ENCODE measurements at places on chromosomes 1 and 21.
A peak's percentile ranks its signal among the peaks of the same experiment; 100 is the strongest.

DNA sequence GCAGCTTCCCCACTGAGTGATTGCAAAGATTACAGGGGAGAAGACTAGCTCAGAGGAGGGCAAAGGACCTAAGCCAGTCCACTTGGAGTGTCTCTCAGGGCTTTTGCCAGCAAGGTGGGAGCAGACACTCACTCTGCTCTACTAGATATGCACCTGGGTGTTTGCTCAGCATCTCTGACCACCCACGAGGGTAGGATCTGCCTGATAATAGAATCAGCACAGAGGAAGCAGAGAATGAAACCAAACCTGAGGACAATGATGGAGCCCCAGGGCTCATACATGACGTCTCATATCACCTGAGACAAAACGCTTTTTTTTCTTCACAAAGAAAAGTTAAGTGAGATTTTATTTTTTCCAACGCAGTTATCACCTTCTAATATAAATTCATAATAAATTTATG is 79.4 kb downstream of the RRAGC start:
- no peak for DNase-seq

DNA sequence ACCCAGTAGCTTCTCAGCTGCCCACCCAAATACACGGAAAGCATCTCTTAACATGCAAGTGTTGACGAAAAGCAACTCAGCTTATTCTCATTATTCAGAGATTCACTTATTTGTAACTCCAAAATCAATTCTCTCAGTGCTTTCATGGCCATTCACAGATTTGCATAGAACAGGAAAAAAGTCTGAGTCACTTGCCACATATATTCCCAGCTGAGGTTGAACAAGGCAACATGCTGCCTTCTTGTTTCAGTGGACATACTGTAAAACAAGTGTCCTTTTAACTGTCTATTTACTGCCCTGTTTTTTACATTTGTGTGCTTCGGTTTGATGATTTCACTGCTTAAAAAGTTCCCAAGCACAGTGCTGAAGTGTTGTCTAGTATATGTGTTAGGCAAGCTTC is 273.0 kb downstream of the LTN1 start:
- no peak for DNase-seq

- no peak for DNase-seq
These were observed 560.8 kb downstream of the NEGR1 start for GRCh38 chr1:71721532-71721931.

- no peak for DNase-seq
These were observed 100.8 kb upstream of the DNAH14 start for GRCh38 chr1:224828691-224829090.

- no peak for DNase-seq
These were observed 416.3 kb upstream of the ESRRG start for GRCh38 chr1:217139513-217139912.

DNA sequence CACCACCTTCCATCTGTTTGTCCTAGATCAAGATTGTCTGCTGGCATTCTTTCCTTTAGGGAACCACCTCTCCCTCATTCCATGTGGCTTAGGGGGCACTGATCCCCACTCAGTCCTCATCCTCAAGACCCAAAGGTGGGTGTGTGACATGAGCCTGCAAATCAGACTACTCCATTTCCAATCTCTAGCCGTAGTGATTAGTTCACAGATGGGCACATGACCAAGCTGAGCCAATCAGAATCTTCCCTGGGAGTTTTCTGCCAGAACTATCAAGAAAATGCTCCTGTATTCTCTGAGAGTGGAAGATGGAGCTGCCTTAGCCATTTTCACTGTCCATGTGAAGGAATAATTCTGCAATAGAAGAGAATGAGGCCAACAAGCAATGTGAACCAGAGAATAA is 19.3 kb upstream of the PTPRF start:
- DNase-seq, result no peak

GRCh38 chr1:228416217-228416933 is at the start of gene TRIM17:
TSS of gene TRIM17 (minus strand) at chr1:228416861. CDS start at chr1:228415072, 1,789 bp downstream.
- peak; percentile 21 for DNase-seq

- no peak for DNase-seq
These were observed 5.2 kb upstream of the RGS13 start for GRCh38 chr1:192630521-192631287.

DNA sequence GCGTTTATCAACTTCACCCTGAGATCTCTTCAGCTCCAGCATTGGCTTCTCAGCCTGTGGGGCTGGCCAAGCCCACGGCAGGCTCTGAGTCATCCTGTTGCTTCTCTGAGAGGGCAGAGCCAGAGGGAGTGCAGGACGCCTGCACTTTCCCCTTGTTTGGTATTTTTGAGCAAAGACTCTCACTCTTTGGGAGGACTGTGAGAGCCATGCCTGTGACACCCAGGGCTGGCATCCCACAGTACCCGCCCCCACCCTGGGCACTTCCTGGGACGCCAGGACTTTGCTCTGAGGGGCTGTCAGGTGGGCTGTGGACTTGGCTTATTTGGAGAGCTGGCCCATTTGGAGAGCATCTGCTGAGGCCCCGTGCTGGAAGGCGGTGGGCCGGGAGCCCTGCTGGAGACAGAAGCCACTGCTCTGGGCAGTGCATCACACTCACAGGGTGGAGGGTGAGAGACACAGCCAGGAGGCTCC is 37.4 kb downstream of the VANGL1 start:
- DNase-seq, result no peak

DNA sequence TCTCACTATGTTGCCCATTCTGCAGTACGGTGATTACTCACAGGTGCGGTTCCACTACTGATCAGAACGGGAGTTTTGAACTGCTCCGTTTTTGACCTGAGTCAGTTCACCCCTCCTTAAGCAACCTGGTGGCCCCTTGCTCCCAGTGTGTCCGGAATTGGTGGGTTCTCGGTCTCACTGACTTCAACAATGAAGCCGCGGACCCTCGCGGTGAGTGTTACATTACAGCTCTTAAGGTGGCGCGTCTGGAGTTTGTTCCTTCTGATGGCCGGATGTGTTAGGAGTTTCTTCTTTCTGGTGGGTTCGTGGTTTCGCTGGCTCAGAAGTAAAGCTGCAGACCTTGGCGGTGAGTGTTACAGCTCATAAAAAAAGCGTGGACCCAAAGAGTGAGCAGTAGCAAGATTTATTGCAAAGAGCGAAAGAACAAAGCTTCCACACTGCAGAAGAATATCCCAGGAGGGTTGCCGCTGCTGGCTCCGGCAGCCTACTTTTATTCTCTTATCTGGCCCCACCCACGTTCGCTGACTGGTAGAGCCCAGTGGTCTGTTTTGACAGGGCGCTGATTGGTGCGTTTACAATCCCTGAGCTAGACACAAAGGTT is 17.6 kb upstream of the PARP1 start:
- peak; percentile 11 for DNase-seq

GRCh38 chr1:173042806-173043205 is 7.9 kb downstream of the TNFSF18 start:
- no peak for DNase-seq

DNA sequence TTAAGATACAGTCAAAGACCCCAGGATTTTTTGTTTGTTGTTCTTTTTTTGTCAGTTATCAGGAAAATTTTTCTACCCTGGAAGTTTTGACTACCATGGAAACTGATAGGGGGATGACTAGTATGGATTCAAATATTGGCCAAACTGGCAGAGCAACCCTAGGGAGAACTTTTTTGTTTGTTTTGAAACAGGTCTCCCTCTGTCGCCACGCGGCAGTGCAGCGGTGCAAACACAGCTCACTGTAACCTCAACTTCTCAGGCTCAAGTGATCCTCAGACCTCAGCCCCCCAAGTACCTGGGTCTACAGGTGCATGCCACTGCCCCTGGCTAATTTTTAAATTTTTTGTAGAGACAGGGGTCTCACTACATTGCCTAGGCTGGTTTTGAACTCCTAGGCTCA is 46.6 kb downstream of the TOR3A start:
- DNase-seq, result no peak

DNA sequence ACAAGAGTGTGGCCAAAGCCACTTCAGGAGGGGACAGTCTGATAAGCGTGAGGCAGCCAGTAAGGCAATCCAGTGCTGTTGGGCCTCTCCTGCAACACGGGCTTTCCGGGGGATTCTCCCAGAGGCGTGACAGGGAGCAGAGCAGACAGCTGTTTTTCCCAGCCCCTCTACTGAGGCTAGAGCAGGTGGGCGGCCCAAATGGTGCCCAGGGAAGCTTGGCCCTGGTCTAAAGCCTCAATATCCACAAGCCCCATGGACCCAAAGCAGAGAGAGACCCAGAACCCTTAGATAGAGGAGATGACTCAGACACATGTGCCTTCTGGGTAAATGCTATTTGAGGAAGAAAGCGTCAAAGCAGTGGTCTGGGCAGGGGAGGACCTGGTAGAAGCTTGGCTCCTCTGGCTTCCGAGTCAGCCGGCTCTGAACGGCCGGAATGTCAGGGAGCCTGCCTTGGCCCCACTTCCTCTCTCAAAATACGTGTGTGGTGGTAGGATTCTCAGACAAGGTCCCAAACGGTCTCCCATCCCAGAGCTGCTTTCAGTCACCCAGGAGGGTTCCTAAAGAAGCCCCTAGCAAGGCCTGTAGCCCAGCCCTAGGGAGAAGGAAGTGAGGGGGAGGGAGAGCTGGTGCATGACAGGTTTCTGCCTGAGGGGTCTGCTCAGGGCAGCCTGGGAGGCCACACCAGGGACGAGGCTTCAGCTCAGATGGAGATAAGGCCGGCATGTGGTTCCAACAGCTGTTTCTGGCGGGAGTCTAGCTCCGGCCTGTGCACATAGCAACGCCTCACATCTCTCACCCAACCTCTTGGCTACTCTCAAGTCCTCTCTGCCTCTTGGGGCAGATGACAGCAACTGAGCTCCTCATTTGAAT is 28.8 kb downstream of the PIK3C2B start:
- no peak for DNase-seq

- no peak for DNase-seq
These were observed 91.8 kb upstream of the GJB5 start for GRCh38 chr1:34663031-34663430.

DNA sequence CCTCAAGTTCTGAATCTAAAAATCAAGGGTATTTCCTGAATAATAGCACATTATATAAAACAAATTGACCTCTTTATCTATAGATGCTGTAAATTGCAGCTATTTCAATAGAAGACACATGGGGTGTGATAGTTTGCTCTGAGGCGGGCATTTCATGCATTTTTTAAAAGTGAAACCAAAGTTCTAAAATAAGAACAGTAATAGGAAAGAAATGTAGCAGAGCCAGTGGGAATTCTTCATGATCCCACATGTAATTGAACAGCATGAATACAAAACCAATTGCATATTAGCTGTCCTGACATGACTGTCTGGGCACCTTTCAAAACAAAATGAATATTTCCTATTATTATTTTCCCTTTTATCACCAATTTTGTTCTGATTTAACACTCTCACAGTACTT is 85.0 kb downstream of the RGS21 start:
- DNase-seq, result no peak

DNA sequence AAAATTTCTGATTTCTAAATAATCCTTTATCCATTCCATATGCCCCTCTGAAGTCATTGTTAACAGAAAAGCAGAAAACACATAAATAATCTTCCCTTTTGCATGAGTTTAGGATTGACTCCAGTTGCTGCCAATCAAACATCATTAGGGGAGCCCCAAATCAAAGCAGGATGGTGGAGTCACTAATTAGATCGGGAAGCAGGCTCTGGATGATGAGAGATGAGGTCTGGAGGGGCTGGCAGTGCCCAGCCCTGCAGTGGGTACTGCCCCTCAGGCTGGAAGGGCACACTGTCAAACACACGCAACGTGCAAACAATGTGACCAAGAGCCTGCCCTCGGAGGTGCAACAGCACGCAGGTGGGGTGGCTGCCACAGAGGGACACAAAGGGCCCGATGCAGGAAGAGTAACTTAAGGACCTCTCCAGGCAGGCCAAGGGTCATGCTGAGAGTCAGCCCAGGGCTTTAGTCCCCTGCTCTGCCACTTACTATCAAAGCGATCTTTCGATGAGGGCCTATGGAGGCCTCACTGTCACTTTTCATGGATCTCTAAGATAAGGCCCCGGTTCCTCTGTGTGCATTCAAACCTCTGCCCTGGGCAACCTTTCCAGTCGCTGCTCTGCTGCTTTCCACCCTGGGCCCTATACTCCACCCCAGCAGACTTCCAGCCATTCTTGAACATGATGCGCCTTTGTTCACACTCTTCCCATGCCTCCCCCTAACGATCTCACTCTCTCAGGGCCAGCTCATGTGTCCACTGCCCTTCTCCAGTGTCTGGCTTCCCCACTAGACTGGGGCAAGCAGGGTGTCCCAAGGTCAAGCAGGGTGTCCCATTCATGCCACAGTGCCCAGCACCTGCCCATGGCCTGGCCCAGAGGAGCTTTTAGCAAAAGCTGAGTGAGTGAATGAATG is 98.9 kb downstream of the DMRTB1 start:
- DNase-seq, result no peak

- no peak for DNase-seq
These were observed 30.2 kb downstream of the DPH5 start for GRCh38 chr1:100995198-100995988.

DNA sequence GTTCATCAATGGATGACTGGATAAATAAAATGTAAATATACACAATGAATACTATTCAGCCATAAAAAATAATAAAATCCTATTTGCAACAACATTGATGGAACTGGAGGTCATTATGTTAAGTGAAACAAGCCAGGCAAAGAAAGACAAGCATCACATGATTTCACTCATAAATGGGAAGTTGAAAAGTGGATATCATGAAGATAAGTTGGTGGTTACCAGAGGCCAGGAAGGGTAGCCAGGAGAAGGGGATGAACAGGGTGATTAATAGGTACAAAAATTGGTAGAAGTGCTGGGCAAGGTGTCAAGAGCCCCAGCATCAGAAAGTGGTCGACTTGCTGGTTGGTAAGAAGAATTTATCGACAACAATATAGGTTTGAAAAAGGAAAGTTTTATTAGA is 1.3 kb upstream of the PARK7 start:
- DNase-seq, result no peak

DNA sequence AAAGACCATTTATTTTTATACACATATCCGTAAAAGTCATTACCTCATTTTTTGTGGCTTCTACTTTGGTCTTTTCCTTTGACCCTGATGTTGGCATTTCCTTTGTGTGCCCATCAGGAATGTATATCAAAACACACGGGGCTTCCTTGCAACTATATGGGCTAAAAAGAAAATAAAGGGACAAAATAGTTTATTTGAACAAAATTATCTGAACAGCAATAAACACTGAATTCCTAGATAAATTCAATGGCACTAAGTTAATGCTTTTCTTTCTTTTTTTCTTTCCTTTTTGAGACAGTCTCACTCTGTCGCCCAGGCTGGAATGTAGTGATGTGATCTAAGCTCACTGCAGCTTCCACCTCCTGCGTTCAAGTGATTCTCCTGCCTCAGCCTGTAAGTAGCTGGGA is 45.2 kb downstream of the EPRS1 start:
- DNase-seq, result no peak

DNA sequence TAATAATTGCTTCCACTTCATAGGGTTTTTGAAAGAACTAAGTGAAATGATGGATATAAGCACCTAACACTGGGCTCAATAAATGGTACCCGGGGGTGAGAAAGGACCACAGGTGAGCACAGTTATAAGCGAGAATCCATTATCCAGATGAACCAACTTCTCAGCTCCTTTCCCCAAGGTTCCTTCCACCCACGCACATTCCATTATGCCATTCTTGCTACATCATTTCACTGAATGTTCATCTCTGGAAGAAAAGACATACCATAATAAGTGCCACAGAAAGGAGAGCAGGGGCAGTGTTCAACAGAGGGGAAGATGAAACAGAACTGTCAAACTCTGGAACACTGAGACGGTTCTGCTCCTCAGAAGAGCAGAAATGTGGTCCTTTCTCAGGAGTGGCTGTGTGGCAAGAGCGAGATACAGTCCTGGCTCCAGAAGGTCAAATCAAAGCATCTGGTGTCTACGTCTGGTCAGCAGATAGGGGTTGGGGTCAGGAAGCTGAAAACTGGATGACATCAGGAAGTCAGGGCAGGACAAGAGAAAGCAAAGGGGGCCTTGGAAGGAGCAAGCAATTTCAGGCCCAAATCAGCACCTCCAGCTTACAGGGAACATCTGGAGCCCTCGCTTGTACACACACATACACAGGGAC is 255.4 kb upstream of the TMEM51 start:
- DNase-seq, result no peak

- DNase-seq, result no peak
These were observed 25.1 kb upstream of the PLEKHA6 start for GRCh38 chr1:204384636-204385352.

Measured in CD8-positive, alpha-beta memory T cell (primary cell).